A172 (cell line): ENCODE measurements at places on chromosomes 1 and 21.

DNA sequence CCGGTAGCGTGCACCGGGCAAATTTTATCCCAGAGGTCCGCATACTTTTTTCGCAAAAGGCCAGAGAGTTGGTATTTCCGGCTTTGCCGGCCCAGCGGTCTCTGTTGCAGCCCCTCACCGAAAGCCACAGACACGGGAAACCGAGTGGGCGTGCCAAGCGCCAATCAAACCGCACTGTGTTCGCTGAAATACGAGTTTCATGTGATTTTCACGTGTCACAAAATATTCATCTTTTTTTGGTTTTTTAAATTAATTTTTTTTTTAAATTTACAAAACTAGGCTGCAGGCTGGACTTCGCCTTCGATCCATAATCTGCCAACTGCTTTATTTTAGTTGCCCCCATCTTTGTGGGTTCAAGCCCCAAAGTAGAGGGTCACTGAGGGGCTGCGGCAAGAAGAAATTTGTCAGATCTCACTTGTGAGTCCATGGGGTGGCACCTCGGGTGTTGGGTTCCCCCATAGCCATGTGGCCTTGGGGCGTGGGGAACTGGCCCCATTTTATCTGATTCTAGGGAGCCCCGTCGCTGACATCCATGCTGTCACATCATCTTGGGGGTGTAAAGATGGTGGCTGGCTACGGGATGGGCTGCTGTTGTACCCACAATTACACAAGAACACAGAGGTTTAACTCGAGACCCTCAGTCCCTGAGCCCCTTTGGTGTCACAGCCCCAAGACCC lies 20.8 kb downstream of the SLC45A1 start:
- no peak for DNase-seq

GRCh38 chr1:42423681-42424080 lies 32.1 kb downstream of the ZMYND12 start:
- no peak for DNase-seq

DNA sequence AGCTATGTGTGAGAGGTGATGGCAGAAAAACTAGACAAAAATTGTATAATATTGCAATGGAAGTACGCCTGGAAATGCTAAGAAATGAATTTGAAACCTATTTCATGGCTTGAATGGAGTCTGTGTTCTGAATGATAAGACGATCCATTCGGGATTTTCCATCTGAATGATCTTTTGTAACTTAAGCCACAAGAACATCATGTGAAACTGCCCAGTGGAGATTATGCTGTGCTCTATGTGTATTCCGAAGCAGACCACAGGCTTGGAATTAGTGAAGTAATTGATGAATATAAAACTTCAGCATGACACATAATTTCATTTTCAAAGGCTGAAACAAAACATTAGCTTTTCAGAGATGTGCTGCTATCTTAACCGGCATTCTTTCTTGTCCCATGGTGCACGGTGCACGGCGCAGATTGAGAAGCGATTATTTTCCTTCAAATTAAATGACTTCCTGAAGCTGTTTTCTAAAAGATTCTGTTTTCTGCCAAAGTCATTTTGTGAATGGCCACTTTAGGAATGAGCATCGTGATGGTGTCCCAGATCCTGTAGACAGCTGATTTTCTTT lies 652.9 kb downstream of the PLA2G4A start:
- DNase-seq: no peak

- no peak for DNase-seq
Observed at GRCh38 chr1:229885568-229886495, 181.2 kb upstream of the GALNT2 start.

- no peak for DNase-seq
Observed at GRCh38 chr1:23527366-23527765, 3.7 kb downstream of the E2F2 start.

- peak; percentile 74 for DNase-seq
Observed at GRCh38 chr1:234676103-234676594, 66.2 kb upstream of the IRF2BP2 start.

GRCh38 chr1:222697203-222697602 lies 15.1 kb downstream of the AIDA start:
- DNase-seq: no peak
